CD4-positive, alpha-beta T cell treated with Interleukin-6 at 100 ng/mL for 8 hours (primary cell): ENCODE measurements at places on chromosomes 12 and 14.

- DNase-seq: no peak
Observed at GRCh38 chr12:66041651-66042363, 88.7 kb downstream of the LLPH start.

GRCh38 chr12:130572553-130572952 lies 143.5 kb downstream of the RIMBP2 start:
- DNase-seq: no peak

- no peak for DNase-seq
Observed at GRCh38 chr14:31578266-31578665, 17.1 kb downstream of the NUBPL start.

DNA sequence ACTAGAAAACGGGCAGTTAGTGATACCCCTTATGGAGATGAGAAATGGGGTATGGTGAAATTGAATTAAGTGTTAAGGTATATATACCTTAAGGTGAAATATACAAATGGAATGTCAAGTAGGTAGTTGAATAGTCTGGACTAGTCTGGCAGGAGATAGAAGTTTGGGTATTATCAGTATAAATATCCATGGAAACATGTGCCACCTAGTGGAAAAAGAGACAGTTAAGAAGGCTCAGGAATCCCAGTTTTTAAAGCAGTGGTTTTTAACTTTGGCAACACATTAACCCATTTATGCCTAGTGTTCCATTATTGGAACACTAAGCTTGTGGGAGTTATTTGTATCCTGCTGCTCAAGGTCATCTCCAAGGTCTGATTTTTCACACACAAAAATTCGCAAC lies 38.6 kb upstream of the TPH2 start:
- no peak for DNase-seq

DNA sequence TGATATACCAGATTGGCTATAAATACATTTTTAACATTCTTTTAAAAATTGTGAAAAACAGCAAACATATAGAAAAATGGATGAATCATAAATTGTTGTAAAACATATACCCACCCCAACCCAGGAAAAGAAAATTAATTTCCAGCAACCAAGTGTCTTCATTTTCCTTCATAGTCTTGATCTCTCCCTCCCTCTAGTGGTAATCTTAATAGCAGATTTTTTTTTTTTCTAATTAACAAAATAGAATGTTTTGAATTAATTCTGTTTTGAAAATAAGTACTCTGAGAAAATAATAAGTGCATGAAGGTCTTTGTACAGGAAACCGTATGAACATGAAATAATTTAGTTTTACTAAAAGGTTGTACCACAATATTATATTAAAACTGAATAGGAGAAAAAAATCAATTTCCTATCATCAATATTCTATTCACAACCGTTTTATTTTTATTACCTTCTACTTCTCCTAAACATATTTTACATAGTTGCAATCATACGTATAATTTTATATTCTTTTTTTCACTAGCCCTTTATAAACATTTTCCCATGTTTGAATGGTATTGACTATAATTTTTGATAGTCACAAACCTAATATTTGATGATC lies 7.0 kb downstream of the ETNK1 start:
- no peak for DNase-seq

GRCh38 chr14:90907178-90907577 lies 90.9 kb upstream of the TTC7B start:
- no peak for DNase-seq

- no peak for DNase-seq
Observed at GRCh38 chr14:100341301-100342031, 18.3 kb downstream of the SLC25A47 start.

DNA sequence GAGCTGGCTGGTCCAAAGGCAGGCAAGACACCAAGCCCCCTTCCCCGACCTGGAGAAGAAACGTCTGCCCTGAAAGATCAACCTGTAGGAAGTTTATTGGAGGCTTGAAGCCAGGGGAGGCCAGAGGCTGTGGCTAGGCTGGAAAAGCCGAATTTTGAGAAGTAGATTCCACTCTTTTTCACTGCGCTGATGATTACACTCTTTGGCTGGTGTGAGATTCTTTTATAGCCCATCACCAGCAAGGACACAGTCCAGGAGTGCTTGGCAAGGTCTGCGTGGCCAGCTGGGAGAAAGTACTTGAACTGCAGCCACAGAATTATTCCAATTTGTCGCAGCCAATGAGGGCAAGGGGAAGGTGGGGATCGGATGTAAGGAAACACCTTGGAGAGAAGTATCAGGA lies 45.0 kb downstream of the SYNE3 start:
- DNase-seq: no peak

DNA sequence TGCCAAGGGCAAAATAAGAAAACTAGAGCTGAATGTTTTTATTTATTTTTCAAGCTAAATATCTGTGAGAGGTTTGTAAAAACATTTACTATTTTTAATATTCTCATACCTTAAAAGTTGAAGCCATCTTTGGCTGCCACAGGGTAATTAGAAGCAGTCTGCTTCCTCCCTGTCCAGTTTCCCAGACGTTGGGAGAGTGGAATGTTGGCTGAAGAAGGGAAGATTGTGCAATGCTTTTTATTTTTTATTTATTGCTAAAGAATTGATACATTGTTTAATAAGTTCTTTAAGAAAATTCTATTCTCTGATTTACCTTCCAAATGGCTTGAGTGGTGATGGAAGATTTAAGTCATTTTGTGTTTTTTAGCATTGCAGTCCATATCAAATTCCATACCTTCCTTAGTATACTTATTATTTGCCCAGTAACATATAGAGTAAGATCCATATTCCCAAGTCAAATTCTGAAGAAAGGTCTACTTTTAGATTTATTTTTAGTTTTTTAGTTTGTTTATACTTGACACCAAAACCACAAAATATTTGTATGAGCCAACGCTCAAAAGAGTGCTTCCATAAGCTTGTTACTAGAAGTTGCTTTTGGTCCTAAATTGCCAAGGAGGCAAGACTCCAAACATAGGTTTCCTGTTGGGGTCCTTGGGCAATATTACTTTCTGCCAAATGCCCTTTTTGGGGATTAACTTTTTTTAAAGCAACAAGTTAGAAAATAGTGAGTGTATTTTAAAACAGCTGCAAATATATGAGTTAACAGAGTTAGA lies 124.0 kb upstream of the CPM start:
- no peak for DNase-seq

GRCh38 chr12:88855301-88855700 lies 275.0 kb upstream of the KITLG start:
- DNase-seq: no peak

DNA sequence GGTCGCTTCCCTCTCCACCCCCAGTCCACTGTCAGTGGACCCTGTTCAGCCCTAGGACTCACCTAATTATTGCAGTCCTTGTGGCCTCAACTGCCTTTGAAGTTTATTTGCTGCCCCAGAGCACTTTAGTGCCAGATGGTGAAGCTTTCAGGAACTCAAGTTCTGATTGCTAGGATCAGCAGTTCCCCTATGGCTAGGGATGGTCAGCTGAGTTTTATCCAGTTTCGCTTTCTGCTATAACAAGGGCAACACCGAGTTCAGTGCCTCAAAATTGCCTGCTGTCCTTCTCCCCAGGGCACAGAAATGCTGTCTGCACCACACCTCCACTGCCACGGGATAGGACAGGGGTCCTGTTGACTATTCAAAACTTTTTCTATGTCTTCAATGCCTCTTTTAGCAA lies 295.0 kb downstream of the GPHN start:
- DNase-seq: no peak

- no peak for DNase-seq
Observed at GRCh38 chr12:113903381-113903863, 62.7 kb downstream of the RBM19 start.

DNA sequence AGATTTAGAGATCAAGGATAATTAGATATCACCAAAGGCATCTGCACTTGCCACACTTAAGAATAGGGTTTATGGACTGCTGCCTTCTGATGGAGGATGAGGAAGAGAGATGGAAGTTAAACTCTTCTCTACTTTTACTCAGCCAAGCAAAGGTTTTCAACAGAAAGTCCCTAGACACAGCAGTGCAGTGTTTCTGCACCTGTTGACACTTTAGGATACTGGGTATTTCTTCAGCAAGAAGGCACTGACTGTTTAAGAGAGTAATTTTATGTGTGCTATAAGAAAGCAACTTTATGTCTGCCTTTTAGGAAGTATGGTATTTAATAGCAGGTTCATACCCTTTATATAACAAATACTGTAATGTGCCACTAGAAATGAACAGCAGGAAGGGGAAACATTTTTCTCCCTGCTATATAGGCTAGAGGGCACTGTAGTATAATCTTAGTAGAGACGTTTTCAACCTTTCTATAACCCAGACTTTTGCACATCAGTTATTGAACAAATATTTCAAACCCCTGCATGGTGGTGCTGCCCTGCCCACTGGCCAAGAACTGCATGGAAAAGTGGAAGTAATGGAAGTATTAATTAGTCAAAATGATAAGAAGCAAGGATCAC lies 225.0 kb upstream of the GRIP1 start:
- no peak for DNase-seq

GRCh38 chr12:116060764-116061163 lies 216.7 kb downstream of the MED13L start:
- peak; percentile 19 for DNase-seq

DNA sequence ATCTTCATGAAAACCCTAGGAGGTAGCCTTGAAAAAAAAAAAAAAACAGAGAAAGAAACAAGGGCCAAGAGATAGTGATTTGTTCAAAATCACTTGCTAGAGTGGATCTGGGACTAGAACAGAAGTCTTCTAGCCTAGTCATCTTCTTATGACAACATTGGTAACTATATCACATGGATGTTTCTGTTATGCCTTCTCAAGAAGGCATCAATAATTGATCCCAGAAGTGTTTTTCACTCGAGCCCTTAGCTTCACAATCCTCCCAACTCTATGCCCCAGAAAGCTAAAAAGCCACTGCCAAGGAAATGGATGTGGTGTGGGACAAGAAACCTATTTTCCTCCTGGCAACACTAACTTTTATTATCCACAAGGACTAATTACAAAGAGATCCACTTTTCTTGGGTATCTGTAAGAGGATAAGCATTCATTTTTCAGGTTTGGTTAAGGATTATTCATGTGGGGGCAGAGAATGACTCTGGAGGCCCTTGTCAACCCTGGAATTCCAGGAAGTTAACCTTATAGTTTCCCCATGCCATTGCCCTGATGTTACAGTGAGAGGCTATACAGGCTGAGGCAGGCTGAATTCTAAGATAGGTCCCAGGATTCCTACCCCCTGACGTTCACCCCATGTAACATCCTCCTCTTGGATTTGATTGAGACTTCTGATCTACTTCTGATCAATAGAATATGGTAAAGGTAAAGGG lies 67.7 kb upstream of the CPM start:
- no peak for DNase-seq

GRCh38 chr12:6292606-6293005 lies 17.9 kb upstream of the PLEKHG6 start:
- no peak for DNase-seq

DNA sequence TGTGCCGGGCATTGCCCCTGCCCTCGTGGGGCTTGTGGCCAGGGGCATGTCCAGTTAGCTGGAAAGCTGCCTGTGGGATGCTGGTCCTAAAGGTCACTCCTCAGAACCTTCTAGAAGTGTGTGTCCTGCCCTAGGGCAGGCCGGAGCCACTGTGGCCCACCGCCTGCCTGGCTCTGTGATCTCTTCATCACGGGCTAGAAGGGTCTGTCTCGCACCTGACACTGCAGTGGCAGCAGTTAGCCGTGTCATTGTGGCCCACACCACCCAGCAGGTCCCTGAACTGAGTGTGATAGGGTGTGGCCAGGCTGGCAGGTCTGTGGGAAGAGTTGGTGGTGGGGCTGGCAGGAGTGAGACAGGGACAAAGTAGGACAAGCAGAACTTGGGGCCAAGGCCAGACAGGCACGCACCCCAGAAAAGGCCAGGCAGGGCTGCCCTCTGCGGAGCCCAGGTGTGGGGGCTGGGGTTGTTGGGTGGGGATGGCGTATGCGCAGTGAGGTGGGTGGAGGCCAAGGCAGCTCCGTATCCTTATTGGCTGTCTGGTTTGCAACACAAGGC lies 41.2 kb downstream of the ADGRD1 start:
- no peak for DNase-seq

GRCh38 chr14:25444381-25444780 lies 394.4 kb upstream of the STXBP6 start:
- no peak for DNase-seq

- DNase-seq: no peak
Observed at GRCh38 chr12:77946541-77947061, 115.9 kb downstream of the NAV3 start.

DNA sequence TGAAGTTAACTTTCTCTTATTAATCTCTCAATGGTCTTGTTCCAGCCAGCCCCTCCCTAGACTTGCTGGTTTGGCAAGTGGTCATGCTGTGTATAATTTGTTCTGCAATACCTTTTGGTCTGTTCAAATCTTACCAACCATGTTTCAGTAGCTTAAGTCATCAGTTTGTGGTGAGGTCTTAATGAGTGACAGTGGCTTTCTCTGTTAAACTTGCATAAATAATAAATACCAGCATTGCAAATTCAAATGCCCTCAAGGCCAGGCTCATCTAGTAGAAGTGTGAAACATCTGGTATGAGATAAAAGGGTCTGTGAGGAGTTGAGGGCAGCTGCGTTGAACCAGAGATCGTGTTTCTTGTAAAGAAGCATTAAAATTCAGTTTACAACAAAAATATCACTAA lies 319.5 kb downstream of the TMEM117 start:
- no peak for DNase-seq

DNA sequence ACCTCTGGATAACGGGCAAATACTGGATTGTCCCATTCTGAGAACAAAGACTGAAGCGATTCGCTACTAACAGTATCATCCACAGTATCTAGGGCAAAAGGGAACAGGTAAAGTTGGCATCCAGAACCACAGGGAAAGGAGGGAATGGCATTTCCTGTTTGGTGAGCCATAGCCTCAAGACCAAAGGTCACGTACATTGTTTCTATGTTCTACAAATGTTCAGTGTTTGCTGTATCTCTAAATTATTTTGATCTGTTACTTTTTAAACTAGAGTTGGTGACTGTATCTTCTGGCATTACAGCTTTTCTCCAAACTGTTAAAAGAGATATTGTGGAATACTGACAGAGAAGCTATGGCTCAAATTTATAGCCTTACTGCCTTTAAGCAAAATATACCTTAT lies 9.7 kb downstream of the MLH3 start:
- DNase-seq: no peak

DNA sequence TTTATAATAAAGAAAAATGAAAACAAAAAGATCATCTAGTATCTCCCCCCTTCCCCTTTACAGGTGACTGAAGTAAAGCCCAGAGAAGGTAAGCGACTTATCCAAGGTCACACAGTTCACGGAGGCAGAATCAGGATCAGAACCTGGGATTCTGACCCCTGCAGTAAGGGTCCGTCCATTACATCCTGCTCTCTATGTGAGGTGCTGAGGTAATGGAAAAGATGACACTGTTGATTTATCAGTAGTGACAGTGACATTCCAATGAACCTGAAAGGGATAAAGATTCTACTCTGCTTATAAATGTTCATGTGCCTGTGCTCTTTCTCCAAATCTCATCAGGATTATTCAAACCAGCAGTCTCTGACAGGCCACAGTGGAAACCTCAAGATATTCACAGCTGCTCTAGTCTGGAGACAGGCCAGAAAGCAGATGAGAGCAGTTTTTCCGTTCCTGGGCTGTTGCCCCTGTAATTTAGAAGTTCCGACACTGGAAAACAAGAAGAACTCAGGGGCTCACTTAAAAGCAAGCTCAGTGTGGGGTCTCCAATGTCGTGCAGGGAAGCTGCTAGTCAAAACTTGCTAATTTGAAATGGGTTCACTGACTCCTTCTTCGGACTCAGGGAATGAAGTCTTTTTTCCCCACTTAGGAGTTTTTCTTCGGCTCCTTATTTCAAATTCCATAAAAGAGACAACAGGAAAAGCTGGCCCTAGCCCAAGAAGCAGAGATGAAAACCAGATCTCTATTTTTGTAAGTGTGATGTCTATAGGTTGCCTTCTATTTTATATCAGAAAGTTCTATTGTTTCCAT lies 131.8 kb upstream of the EEA1 start:
- no peak for DNase-seq
